ENCODE measurements at places on chromosomes 1 and 21. TPM values are rescaled to one million over a fixed set of nuclear protein-coding genes. Genes with fewer than 3 reads are reported as not detected.
A peak's percentile ranks its signal among the peaks of the same experiment; 100 is the strongest.

GRCh38 chr1:44035726-44036408, 4.6 kb upstream of the SLC6A9 start:
- DNase-seq: no peak

- DNase-seq: peak; percentile 36
These were observed 558 bp downstream of the USP1 start for GRCh38 chr1:62437273-62437940.

DNA sequence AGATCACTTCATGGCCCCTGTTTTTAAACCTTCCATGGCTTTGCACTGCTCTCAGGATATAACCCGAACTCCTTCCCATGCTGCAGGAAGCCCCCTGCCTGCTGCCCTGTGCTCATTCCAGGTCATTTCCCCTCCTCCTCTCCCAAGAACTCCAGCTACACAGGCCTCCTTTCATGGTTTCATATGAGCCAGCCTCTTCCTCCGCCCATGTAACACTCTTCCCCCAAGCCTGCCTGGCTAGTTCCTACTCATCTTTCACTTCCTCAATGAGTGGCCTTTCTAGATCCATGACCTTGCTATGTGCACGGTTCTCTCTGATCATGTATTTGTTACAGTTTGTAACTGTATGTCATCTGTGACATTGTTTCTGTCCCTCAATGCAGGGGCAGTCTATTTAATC, 3.1 kb upstream of the NCF2 start:
- DNase-seq: no peak

DNA sequence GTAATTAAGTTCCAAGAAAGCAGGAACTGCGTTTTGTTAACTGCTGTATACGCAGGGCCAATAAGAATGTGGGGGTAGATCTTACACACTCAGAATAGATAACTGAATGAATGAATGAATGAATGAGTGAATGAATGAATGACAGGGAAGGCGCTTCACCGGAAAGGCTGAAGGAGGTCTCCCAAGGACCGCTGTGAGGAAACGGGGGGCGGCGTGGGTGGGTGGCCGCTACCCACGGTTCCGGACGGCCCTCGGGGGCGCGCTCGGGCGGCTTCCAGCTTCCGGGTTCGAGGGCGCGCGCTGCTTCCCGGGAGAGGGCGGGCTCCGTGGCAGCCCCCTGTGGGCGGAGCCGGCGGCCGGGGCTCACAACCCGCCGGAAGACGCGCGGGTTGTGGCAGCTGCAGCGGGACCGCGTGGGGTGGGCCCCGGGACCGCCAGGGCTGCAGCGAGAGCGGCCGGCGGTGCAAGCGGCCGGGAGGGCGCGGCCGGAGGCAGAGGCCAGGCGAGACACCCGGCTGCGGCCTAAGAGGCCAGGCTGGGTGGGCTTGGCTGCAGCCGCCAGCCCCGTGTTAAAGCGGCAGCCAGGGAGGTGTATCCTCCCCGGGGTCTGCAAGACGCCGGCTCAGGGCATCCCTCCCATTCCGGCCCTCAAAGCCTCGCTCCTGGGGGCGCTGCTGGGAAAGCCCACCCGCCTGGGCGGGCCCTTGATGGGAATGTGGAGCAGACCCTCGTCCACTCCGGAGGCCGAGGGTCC, at the start of gene ZFP69:
Gene ZFP69 (plus strand): TSS at position 367 of the 754 bp plus-strand sequence. CDS start 2,072 bp downstream, outside the sequence.
- peak; percentile 68 for DNase-seq

DNA sequence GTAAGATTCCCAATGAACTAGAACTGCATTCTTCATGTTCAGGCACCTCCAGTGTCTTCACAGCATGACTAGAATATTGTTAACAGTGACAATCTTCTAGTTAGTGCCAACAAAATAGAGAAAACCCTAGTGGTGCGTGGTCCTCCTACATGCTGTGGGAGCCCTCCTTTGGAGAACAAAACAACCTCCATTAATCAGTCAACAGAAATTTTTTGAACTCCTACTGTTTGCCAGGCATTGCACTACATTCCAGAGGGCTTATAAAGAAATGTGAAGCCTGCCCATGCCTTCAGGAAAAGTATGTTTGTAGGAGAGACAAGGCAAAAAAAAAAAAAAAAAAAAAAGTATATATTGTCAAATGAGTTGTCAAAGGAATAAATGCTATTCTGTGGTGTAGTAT, 252.7 kb downstream of the LRRC40 start:
- no peak for DNase-seq

GRCh38 chr21:31383770-31384169, 39.7 kb upstream of the TIAM1 start:
- DNase-seq: no peak

The EDARADD gene
- total RNA-seq: 1.2 TPM
